ENCODE measurements at places on chromosomes 5 and 9. TPM values are rescaled to one million over a fixed set of nuclear protein-coding genes. Genes with fewer than 3 reads are reported as not detected.

GPR151 gene
- not detected for total RNA-seq

PCDHB2 gene
- total RNA-seq = 0.10 TPM

SETD9 gene
- 5.5 TPM for total RNA-seq

KIF24 gene
- 6.7 TPM for total RNA-seq

IL4 gene
- not detected for total RNA-seq

FOXD4L4 gene
- total RNA-seq = not detected

SAXO1 gene
- not detected for total RNA-seq

CTXN3 gene
- total RNA-seq = not detected

ELOVL7 gene
- total RNA-seq = 7.2 TPM

CYSRT1 gene
- total RNA-seq = 0.92 TPM

DRD1 gene
- not detected for total RNA-seq

SH3GL2 gene
- total RNA-seq = not detected

TAF1L gene
- total RNA-seq = not detected

GFI1B gene
- total RNA-seq = not detected

LCN9 gene
- not detected for total RNA-seq

FOXD4L5 gene
- total RNA-seq = 0.07 TPM

SPATA31C1 gene
- total RNA-seq = not detected

PPP1R26 gene
- 15.1 TPM for total RNA-seq

MARCOL gene
- total RNA-seq = not detected

EXOSC3 gene
- 40.6 TPM for total RNA-seq

SPINK4 gene
- not detected for total RNA-seq

URM1 gene
- 35.9 TPM for total RNA-seq

TAS2R1 gene
- total RNA-seq = not detected

C5orf58 gene
- not detected for total RNA-seq

IQGAP2 gene
- total RNA-seq = 0.11 TPM

RLN2 gene
- 0.92 TPM for total RNA-seq

RASGEF1C gene
- not detected for total RNA-seq

KYAT1 gene
- total RNA-seq = 13.2 TPM

NDUFA8 gene
- 70.4 TPM for total RNA-seq

GABRP gene
- not detected for total RNA-seq

CEL gene
- total RNA-seq = 0.34 TPM

RXFP3 gene
- total RNA-seq = not detected

ZNF300 gene
- total RNA-seq = 10.8 TPM

C5orf52 gene
- not detected for total RNA-seq

INSL6 gene
- not detected for total RNA-seq

NMUR2 gene
- total RNA-seq = not detected

RNF38 gene
- total RNA-seq = 11.0 TPM

LVRN gene
- not detected for total RNA-seq

PKD2L2 gene
- total RNA-seq = not detected

CARTPT gene
- not detected for total RNA-seq

ISCA1 gene
- 24.5 TPM for total RNA-seq

ANKRD18B gene
- 10.9 TPM for total RNA-seq

SPATA31D4 gene
- total RNA-seq = not detected

SLC45A2 gene
- not detected for total RNA-seq

PCDHGA3 gene
- not detected for total RNA-seq

ZFP37 gene
- 1.0 TPM for total RNA-seq

TAF11L10 gene
- total RNA-seq = not detected

FGD3 gene
- 0.20 TPM for total RNA-seq

IL33 gene
- total RNA-seq = 0.67 TPM

OLFM1 gene
- total RNA-seq = 0.07 TPM

PIP5KL1 gene
- 4.7 TPM for total RNA-seq

KCNN2 gene
- total RNA-seq = 0.14 TPM

SLIT3 gene
- 5.6 TPM for total RNA-seq

TSLP gene
- not detected for total RNA-seq

SLC4A9 gene
- 0.04 TPM for total RNA-seq

CAMK4 gene
- 3.8 TPM for total RNA-seq

SLC27A6 gene
- 6.9 TPM for total RNA-seq

CCL19 gene
- total RNA-seq = not detected
